ENCODE measurements at places on chromosomes 16 and 17.

DNA sequence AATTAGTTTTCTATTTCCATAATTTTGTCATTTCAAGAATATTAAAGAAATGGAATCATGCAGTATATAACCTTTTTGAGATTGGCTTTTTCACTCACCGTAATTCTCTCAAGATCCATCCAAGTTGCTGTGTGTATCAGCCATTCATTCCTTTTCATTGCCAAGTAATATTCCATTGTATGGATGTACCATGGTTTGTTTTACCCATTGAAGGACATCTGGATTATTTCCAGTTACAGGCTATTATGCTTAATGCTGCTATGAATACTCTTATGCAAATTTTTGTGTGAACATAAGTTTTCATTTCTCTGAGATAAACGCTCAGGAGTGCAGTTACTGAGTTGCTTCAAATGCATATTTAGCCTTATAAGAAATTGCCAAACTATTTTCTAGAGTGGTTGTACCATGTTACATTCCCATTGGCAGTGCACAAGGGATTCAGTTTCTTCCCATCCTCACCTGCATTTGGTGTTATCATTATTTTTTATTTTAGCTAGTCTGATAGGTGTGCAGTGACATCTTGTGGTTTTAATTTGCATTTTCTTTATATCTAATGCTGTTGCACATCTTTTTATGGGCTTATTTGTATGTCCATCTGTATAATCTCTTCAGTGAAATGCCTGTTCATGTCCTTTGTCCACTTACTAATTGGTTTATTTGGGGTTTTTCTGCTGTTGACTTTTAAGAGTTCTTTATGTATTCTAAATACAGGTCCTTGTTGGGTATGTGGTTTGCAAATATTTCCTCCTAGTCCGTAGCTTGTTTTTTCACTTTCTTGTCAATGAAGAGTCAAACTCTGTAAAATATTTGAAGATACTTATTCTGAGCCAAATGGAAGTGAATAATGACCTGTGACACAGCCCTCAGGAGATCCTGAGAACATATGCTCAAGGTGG lies 32.7 kb downstream of the BMERB1 start:
- DNase-seq: no peak

- DNase-seq: no peak
Observed at GRCh38 chr16:20401066-20401465, 3.5 kb downstream of the PDILT start.

DNA sequence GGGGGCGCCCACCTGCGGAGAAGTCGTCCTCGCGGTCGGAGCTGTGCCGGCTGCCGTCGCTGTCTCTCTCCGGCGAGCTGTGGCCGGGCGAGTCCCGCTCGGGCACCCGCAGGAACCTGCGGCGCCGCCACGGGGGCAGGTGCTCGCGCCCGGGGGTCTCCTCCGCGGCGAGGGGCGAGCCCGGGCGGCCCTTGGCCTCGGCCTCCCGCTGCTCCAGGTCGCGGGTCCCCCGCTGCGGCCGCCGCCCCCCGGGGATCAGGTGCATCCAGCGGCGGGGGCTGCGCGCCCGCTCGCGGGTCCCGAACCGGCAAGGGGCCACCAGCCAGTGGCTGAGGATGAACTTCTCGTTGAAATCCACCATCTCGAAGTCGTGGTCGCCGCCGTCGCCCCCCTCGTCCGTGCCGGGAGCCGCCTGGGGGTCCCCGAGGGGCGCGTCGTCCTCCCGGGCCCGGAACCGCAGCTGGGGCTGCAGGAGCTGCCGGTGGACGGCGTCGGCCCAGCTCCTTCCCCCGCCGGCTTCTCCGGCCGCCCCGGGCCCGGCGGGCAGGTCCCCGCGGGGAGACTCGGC lies 41.4 kb upstream of the BHLHA9 start:
- DNase-seq: no peak

GRCh38 chr16:381789-382717 lies at the start of gene PGAP6:
Gene PGAP6 (minus strand): TSS chr16:381978. CDS start chr16:381821, 157 bp downstream.
- DNase-seq: peak; percentile 64

- no peak for DNase-seq
Observed at GRCh38 chr16:11612665-11613025, 25.9 kb upstream of the LITAF start.

- DNase-seq: no peak
Observed at GRCh38 chr16:19945934-19946333, 61.3 kb upstream of the GPRC5B start.

DNA sequence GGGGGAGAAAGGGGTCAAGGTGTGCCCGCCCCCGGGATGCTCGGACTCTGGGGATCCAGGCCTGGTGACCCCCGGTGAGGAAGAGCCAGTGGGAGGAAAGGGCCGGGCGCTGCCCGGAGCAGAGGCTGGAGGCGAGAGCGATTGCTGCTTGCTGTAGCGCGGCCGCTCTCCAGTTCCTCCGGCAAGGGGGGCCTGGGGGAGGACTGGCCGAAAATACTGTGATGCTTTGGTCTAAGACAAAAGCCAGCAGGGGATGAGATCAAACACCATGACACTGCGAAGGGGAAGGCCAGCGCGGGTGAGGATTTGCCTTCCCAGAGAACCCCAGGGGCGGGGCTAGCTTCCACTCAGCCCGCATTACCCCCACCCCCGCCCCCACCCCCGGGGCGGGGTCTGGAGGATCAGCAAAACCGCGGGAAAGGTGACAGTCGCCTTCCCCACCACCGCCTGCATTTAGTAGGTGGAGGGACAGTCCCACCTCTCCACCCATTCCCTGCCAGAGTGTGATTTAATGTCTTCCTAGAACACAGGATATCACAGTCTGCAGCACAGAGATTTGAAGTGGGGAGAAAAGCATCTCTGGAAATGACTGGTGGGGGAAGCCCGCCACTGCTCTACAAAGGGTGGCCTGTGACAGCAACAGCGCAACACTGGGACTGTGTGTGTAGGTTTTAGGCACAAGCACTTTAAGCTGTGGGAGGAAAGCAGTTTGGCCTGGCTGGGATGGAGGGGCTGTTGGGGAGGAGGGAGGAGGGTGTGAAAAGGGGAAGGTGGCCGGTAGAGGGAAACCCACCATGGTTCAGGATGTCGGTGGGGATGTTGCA lies 25.7 kb downstream of the MRC2 start:
- DNase-seq: peak; percentile 89

- no peak for DNase-seq
Observed at GRCh38 chr16:65142276-65142675, 20.4 kb upstream of the CDH11 start.

DNA sequence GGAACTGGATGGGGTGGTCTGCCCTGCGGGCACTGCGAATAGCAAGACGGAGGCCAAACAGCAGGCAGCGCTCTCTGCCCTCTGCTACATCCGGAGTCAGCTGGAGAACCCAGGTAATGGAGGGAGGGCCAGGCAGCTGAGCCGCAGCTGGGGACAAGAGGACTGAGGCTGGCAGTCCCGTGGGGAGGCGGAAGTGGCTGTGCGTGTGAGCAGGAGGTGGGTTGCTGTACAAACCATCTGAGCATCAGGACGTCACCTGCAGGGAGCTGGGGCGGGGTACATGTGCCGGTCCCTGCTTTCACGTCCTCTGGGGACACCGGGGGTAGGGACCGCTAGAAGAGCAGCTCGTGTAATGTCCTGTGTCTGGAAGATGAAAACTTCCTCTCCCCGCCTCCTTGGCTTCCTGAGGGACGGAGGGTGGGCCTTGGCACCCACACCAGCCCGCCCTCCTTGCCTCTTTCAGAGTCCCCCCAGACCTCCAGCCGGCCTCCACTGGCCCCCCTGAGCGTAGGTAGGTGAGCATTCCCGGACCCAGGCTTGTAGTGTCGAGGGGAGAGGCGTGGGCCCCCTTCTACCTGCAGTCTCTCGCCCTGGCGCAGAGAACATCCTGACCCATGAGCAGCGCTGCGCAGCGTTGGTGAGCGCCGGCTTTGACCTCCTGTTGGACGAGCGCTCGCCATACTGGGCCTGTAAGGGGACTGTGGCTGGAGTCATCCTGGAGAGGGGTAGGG lies 3.7 kb downstream of the ADAD2 start:
- peak; percentile 13 for DNase-seq

GRCh38 chr17:73759734-73760438 lies 115.6 kb upstream of the SDK2 start:
- DNase-seq: no peak

DNA sequence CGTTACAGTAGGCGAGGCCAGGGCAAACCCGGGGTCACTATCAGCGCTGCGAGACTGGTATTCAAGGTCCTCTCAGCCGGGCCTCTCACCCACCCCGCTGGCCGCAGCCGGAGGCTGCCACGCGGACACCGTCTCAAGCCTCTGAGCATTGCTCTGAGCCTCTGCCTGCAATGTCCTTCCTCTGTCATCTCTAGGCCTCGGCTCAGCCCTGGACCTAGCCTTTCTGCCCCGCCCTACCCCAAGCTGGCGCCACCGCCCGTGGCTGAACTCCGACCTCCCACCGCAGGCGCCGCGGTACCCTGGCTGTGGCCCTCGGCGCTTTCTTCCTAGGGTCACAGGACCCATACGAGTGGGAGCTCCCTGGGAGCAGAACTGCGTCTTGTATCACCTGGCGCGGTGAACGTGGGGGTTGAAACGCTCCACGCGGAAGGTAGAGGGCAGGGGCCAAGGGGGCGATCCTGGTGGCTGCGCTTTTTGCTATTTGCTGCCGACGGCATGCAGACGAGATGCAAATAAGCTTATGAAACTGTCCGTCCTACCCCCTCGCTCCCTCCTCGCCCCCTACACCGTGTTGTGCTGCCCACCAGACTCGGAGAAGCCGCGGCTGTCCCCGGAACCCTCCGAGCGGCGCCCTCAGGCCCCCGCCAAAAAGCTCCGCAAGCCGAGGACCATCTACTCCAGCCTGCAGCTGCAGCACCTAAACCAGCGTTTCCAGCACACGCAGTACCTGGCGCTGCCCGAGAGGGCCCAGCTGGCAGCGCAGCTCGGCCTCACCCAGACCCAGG lies 3.7 kb downstream of the DLX4 start:
- DNase-seq: no peak

- peak; percentile 18 for DNase-seq
Observed at GRCh38 chr17:49787884-49788477, 500 bp upstream of the KAT7 start.

- DNase-seq: no peak
Observed at GRCh38 chr17:27452828-27453227, 3.4 kb upstream of the KSR1 start.

GRCh38 chr17:66369830-66370229 lies 67.4 kb downstream of the PRKCA start:
- DNase-seq: no peak

- DNase-seq: no peak
Observed at GRCh38 chr17:64156670-64157069, 26.7 kb upstream of the ERN1 start.

DNA sequence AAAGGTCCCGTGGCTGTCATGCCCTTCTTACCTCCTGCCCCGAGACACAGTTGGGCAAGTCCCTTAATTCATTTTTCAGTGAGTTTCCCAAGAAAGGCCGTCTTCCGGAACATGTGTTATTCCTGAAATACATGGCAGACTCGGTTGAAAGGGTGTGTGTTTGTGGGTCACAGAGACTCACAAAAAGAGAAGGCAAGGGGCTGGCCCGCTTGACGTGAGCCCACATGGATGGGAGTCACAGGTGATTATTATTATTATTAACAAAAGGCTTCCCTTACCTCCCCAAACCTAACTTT lies 34.1 kb upstream of the CCR7 start:
- no peak for DNase-seq

DNA sequence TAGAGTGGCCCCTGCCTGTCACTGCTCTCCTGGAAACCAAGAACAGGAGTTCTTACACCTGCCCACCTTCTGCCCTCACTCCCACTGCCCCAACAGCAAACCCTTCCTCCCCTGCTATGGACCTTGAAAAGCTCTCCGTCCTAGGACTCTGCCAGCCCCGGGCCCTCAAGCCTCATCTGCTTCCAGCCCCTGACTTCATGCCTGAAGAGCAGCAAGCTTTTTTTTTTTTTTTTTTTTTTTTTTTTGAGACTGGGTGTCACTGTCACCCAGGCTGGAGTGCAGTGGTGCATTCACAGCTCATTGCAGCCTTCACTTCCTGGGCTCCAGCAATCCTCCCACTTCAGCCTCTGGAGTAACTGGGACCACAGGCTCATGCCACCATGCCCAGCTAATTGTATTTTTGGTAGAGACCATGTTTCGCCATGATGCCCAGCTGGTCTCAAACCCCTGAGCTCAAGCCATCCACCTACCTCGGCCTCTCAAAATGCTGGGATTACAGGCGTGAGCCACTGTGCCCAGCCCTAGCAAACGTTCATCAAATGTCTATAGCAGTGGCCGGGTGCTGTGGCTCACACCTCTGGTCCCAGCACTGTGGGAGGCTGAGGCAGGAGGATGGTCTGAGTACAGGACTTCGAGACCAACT lies 16.9 kb downstream of the CARHSP1 start:
- no peak for DNase-seq

GRCh38 chr17:28478712-28479615 lies 5.5 kb downstream of the SLC13A2 start:
- DNase-seq: no peak

GRCh38 chr17:35998756-35999155 lies 2.6 kb downstream of the CCL15 start:
- DNase-seq: no peak
